ENCODE measurements at places on chromosomes 3 and 15. TPM values are rescaled to one million over a fixed set of nuclear protein-coding genes. Genes with fewer than 3 reads are reported as not detected.
A peak's percentile ranks its signal among the peaks of the same experiment; 100 is the strongest.

GRCh38 chr15:78149805-78150751 lies 916 bp downstream of the IDH3A start:
- no peak for DNase-seq

GRCh38 chr3:141402476-141403171 lies 34.3 kb downstream of the ZBTB38 start:
- no peak for DNase-seq

GRCh38 chr15:101209285-101209845 lies 42.5 kb downstream of the CHSY1 start:
- DNase-seq = no peak

- no peak for DNase-seq
Measured at GRCh38 chr3:71907996-71908395, 123.0 kb upstream of the PROK2 start.

DNA sequence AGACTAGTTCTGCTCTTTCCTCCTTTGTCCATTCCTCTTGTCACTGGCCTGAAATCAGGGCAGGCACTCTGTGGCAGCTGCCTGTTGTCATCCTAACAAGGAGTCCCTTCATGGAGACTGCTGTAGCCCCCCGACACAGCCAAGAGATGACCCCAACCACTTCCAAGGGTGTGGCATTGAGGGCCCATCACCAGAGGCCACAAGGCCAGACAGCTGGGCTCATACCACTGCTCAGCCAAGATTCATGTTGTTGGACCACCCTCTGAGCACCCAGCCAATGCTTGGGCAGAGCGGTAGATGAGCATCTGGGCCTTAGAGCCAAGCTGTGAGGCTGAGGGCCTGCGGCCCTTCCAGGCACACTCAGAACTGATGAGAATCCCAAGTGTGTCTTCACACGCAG lies 85.4 kb downstream of the EPHB1 start:
- no peak for DNase-seq

- DNase-seq = no peak
Measured at GRCh38 chr3:106276755-106277612, 408.2 kb upstream of the CBLB start.

DNA sequence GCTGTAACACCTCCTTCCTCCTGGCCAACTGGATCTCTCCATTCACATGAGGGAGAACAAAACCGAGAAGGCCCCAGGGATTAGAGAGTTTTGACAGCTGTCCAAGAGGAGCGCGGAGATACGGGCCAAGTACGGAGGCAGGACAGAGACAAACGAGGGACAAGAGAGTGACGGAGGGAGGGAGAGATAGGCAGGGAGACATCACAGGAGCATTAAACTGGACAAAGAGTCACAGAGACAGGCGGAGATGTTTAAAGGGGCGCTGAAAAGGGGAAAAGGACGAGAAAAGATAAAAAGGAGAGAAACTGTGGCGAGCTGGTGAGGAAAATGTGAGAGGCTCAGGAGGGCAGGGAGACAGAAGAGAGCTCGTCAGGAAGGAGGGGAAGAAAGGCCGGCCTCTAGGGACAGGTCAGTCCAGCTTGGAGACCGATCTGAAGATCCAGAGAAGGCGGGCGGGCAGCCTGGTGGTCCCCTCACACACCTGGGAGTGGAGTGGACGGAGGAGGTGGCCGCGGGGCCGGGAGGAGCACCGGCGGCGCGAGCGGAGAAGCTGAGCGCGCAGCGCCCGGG lies 40.5 kb upstream of the ROPN1 start:
- peak; percentile 26 for DNase-seq

- no peak for DNase-seq
Measured at GRCh38 chr3:4785551-4785950, 193.7 kb upstream of the BHLHE40 start.

DNA sequence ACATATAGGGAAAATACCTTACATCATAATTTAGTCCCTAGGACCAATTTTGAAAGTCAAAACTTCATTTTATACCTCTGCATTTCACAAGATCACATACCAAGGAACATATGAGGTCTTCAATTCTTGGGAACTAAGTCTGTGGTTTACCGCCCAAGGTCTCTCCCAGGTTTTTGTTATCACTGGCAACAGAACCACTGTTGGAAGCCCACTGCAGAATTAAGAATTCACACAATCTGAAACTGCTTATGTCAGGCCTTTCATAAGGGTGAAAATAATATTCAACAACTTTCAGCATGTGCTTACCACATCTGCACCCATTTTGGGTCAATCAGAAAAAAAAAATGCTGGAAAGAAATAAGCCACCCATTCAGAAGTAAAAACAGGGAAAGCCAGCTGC lies 107.2 kb upstream of the MME start:
- no peak for DNase-seq

DNA sequence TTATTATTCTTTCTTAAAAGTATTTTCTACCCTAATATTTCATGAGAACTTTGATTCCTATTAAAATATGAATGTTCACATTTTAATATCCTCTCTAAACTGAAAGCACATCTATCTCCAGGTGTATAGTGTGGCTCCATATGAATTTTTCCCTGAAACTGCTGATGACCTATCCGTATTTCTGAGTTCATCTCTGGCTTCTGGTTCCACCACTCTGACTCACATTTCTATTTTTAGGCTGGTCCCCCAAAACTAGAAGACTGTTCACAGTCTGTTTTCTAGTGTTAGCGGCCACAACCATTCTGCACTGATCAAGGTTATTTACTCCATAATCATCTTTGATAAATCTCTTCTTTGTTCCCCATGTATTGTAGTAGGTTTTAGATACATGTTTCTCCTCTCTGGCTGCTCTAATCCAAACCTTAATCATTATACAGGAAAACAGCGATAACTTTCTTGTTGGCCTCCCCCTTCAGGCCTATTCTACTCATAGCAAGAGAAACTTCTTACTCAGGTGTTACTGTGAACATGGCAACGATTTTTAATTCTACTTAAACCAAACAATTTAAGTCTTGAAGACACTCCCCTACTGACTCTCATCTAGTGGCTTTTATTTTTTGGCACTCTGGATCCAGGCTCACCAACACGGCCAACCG lies 12.8 kb downstream of the ADPGK start:
- DNase-seq = no peak

DNA sequence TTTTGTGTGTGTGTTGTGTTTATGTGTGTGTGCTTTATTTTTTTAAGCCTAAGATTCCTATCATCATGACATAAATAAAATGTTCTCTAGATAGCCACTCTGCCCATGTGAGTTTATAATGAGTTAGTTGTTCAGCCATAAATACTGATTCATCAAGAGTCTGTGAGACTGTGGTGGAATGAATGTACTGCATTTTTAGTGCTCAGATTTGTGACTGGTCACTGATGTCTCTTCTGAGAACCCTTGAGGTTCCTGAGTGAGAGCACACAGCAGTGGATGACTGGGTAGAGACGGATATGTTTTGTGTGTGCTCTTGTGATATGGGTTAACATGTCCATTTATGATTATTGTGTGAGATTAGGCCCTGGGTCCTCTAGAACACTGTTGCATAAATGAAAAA lies 51.2 kb downstream of the SETD5 start:
- no peak for DNase-seq

The EFCC1 gene
- total RNA-seq = 5.7 TPM

The CCR5 gene
- total RNA-seq = 1.4 TPM

The SPG21 gene
- 56.2 TPM for total RNA-seq

The CLDN1 gene
- total RNA-seq = 13.2 TPM

The TMC3 gene
- total RNA-seq = 0.95 TPM

The ZNF80 gene
- not detected for total RNA-seq
